ENCODE measurements at places on chromosomes 6 and 20.

- no peak for DNase-seq
Observed at GRCh38 chr20:50189681-50190250, 864 bp upstream of the CEBPB start.

GRCh38 chr6:85394853-85395538 lies 54.9 kb upstream of the NT5E start:
- DNase-seq = no peak

DNA sequence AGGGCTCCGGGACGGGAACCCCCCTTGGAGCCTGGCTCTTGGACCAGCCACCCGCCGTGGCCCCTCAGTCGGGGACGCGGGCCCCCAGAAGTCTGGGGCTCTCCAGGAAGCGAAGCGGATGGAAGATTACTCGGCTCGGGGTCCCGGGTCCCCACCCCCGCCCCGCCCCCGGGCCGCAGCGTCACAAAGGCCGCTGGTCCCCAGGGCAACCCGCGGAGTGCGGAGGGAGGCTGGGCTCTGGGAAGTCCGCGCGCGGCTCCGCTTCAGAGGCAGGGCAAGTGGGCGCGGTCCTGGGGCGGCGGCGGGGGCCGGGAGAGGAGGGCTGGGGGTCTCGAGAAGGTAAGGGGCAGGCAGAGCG lies at the start of gene FNDC11:
FNDC11 (plus strand) TSS at position 227 of the 358 bp plus-strand sequence. CDS start 1,505 bp downstream, outside the sequence.
- peak; percentile 29 for DNase-seq

- DNase-seq = no peak
Observed at GRCh38 chr20:33902011-33902410, 90.9 kb downstream of the CHMP4B start.

DNA sequence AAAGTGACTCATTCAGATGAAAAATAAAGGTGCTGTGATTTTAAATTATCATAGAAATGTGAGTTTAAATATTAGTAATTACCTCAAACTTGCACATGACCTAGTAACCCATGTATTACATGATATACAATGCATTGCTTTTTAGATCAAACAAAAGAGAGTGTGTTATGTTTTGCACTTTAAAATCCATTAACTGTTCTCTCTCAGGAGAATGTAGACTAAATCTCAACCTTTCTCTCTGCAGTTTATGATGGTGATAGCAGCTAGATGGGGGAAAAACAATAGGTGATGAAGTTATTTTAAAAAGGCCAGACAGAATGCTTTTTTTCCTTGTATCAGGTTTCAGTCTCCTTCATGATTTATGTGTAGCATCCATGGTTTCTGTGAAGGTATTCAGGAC lies 404.4 kb upstream of the RNF217 start:
- DNase-seq = no peak

- no peak for DNase-seq
Observed at GRCh38 chr20:59448196-59448595, 147.8 kb downstream of the EDN3 start.

GRCh38 chr20:54431156-54431944 lies 44.0 kb upstream of the DOK5 start:
- peak; percentile 78 for DNase-seq

DNA sequence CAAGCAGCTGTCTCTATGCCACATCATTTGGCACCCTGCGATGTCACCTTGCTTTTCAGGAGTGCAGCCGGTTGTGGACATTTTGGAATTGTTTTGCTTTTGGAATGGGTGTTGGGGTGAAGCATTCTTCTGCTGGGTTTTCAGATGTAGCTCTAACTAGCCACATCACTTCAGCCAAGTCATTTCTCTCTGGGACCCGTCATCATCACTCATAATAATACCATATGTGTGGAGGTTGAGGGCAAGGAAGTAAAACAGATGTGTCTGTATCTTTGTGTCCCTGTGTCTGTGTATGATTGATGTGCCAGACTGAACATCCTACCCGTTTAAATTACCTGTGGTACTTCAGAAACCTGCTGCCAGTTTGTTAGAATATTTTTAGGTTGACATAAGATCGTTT lies 49.5 kb upstream of the TULP4 start:
- peak; percentile 77 for DNase-seq
